ENCODE measurements at places on chromosomes 3 and 15. TPM values are rescaled to one million over a fixed set of nuclear protein-coding genes. Genes with fewer than 3 reads are reported as not detected.

- no peak for DNase-seq
These were observed 8.8 kb upstream of the IMPG2 start for GRCh38 chr3:101329016-101329673.

- peak; percentile 2 for DNase-seq
These were observed 708 bp downstream of the SEC22A start for GRCh38 chr3:123202451-123202850.

DNA sequence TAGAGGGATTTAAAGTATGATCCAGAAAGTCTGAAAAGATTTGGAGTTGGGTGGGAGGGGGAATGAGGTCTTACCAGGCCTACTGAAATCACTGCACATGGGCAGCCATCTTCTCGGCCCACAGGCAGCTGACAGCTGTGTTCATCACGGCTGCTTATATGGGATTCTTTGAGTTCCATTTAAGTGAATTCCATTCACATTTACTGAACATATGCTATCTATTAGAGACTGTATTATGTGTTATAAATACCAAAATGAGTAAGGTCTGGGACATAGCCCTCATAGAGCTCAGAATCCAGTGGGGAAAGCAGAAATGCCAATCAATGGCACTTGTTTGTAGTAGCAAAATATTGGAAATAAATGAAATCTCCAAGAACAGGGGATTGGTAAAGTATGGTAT, 91.1 kb downstream of the TRIM42 start:
- no peak for DNase-seq

Gene CPEB1
- 6.9 TPM for total RNA-seq

GRCh38 chr15:53789654-53790375, 30.4 kb upstream of the WDR72 start:
- DNase-seq: no peak

DNA sequence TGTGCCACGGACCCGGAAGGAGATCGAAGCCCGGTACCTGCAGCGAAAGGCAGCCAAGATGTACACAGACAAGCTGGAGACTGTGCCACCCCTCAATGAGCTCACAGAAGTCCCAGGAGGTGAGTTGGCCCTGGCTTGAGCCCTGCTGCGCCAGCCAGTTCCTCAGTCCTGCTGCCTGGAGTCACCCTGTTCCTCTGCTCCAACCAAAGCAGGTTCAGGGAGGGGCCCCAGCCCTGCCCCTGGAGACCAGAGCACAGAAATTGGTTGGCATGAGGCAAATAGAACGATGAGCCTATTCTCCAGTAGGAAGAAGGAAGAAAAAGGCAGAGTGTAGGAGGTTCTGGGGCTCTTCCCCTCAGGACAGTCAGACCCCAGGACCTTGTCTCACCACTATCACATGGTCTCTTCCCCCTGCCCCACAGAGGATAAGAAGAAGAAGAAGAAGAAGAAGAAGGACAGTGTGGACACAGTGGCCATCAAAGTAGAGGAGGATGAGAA, 8.0 kb downstream of the TMIE start:
- DNase-seq: no peak

- DNase-seq: no peak
These were observed 38.9 kb downstream of the TICRR start for GRCh38 chr15:89614164-89614563.

Gene SLC30A4
- 5.6 TPM for total RNA-seq

Gene B3GALNT1
- 8.2 TPM for total RNA-seq

GRCh38 chr15:34025252-34025651, 13.8 kb downstream of the AVEN start:
- no peak for DNase-seq

- DNase-seq: no peak
These were observed 55.4 kb downstream of the ITGA11 start for GRCh38 chr15:68376447-68377060.

Measured in IMR-90 (cell line).